ENCODE measurements at places on chromosomes 16 and 17. TPM values are rescaled to one million over a fixed set of nuclear protein-coding genes. Genes with fewer than 3 reads are reported as not detected.
A peak's percentile ranks its signal among the peaks of the same experiment; 100 is the strongest.

- ATAC-seq, result no peak
These were observed 28.8 kb upstream of the PRKCB start for GRCh38 chr16:23807028-23807427.

The GALR2 gene
- 7.5 TPM for total RNA-seq

DNA sequence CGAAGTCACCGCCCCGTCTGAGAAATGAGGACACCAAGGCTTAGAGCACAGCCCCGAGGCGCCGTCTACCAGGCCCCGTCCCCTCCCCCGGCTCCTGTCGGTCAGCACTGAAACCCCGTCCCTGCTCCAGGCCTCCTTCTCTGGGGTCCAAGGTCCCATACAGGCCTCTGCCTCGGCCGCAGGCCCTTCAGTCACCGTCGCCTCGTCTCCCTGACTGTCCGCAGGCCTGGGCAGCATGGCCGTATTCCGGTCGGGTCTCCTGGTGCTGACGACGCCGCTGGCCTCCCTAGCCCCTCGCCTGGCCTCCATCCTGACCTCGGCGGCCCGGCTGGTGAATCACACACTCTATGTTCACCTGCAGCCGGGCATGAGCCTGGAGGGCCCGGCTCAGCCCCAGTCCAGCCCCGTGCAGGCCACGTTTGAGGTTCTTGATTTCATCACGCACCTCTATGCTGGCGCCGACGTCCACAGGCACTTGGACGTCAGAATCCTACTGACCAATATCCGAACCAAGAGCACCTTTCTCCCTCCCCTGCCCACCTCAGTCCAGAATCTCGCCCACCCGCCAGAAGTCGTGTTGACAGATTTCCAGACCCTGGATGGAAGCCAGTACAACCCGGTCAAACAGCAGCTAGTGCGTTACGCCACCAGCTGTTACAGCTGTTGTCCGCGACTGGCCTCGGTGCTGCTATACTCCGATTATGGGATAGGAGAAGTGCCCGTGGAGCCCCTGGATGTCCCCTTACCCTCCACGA is 617 bp downstream of the COASY start:
- peak; percentile 12 for ATAC-seq

The HAS3 gene
- 0.40 TPM for total RNA-seq

DNA sequence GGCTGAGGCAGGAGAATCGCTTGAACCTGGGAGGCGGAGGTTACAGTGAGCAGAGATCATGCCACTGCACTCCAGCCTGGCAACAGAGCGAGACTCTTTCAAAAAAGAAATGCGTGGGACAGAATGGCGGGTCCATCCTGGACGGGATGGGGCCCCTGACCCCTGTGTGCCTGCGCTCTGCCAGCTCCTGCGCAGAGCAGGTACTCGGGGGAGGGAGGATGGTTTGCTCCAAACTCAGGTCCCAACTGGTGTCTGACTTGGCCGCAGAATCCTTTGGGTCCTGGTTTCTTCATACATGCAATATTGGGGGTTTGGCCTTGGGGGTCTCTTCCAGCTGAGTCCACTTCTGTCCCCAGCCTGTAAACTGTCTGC is 10.4 kb downstream of the CHMP6 start:
- no peak for ATAC-seq

GRCh38 chr16:79690159-79690558 is 89.6 kb upstream of the MAF start:
- no peak for ATAC-seq

The PMFBP1 gene
- 3.9 TPM for total RNA-seq

- ATAC-seq, result peak; percentile 21
These were observed 9.1 kb downstream of the TNFRSF13B start for GRCh38 chr17:16962804-16963203.

DNA sequence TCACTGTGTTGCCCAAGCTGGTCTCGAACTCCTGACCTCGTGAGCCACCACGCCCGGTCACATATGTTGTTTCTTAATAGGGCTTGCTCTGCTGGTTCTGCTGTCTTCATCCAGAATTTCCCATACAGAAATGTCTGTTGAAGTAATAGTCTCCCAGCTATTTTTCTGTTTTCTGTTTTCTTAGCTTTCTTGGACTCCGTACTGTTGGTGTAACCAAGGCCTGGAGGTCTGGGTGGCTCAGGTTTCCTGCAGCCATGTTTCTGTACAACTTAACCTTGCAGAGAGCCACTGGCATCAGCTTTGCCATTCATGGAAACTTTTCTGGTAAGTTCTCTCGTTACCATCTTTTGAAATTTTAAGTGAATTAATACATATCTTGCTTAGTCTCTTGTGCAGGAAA is 2.8 kb downstream of the SF3B3 start:
- ATAC-seq, result no peak

- ATAC-seq, result no peak
These were observed at the start of gene HOXB2 for GRCh38 chr17:48545022-48545375. TSS of gene HOXB2 (minus strand) at chr17:48545109. CDS start at chr17:48544911, 198 bp downstream.

GRCh38 chr17:58722274-58722673 is 29.9 kb downstream of the RAD51C start:
- no peak for ATAC-seq

- no peak for ATAC-seq
These were observed 62.7 kb downstream of the GAS7 start for GRCh38 chr17:10135539-10136257.
